Retina (tissue), 1 donor: ENCODE measurements at places on chromosomes 6 and 20.

- no peak for DNase-seq
Measured at GRCh38 chr6:30470968-30471367, 18.3 kb upstream of the HLA-E start.

GRCh38 chr6:3259491-3259958 is 778 bp downstream of the PSMG4 start:
- peak; percentile 75 for DNase-seq

DNA sequence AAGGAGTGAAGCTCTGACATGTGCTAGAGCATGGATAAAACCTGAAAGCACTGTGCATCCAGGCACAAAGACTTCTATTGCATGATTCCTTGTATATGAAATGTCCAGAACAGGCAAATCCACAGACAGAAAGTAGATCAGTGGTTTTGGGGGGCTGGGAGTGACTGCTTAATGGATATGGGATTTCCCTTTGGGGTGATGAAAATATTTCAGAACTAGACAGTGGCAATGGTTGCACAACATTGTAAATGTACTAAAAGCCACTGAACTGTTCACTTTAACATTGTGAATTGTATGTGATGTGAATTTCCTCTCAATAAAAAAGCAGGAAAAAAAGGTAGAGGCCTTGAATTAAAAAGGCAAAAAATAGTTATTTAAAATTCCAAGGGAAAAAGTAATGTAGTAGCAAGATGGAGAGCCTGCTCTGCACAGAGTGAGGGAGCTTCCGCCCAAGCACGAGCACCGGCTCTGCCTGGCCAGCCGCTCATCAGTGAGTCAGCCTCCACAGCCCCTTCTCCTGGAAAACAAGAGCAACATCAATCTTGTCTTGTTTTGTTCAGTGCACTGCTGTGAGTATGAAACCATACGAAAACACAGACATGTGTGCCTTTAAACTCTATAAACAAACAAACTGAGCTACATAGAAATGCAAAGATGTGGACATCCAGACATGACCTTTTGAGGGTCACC is 74.6 kb upstream of the THBS2 start:
- no peak for DNase-seq

DNA sequence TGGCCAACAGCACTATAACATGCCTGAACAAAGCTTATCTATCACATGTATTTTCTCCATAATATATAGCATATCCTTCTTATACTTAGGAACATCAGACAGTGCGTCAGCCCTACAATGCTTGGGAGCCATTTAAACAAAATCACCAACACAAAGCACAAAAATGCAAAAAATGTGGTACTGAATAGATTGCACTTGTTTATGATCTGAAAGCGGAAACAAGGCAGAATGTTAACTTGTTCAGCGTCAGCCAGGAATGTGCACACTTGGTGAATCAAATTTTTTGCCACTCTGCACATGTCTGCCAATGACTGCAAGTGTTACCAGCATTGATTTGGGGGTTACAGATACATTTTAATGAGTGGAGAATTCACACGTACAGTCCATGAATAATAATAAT is 14.8 kb downstream of the SLC35A1 start:
- DNase-seq: no peak

GRCh38 chr6:82616386-82617028 is 252.9 kb downstream of the TPBG start:
- no peak for DNase-seq

- peak; percentile 33 for DNase-seq
Measured at GRCh38 chr20:44809380-44810060, 826 bp downstream of the RIMS4 start.

- DNase-seq: no peak
Measured at GRCh38 chr6:34532230-34532629, 23.9 kb downstream of the SPDEF start.

DNA sequence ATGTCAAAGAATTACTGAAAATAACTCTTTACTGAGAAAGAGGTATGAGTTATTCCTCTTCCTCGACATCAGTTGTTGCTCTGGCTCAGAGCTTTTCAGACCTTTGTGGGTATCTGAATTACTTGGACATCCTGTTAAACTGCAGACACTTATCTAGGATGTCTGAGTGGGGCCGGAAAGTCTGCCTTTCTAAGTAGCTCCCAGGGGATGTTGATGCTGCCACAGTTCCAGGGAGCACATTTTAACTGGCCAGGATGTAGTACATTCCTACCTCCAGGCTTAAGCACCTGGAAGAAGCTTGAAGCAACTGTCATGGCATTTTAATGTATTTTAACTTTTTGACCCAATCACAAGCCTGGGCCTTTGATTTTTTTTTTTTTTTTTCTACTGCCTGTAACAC is 265.8 kb upstream of the PLCB4 start:
- peak; percentile 17 for DNase-seq

DNA sequence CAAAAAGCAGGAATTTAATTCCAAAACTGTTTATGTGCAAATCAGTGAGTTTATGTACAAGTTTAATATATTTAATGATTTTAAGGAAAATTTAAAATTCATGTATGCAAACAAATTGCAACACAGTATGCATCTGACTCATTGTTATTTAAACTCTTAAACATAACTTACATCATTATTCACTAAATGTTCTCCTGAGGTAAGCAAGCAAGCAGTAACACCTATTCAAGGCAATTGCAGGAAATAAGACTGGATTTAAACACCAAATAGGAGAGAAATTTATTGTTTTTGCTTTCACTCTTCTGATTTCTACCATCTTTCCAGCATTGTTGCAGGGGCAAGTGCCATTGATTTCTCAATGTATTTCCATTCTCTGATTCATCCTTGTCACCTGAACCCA is 239.5 kb downstream of the TFAP2A start:
- no peak for DNase-seq

DNA sequence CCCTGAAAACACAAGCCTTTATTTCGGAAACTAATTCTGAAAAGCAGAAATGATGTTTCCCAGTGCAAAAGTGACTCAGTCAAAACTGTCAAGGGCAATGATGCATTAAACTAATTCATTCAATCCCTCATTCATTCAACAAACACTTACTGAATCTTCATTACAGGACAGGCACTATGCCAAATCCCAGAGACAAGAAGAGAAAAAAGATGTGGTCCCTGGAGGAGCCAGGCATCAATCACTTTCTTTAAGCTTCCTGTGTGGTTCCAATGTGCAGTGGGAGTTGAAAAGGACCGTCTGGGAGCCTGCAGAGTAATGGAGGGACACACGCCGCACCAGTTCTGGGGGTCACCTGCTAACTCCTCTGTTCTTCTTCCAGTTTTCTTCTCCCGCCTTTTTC is 113.1 kb downstream of the MBOAT1 start:
- DNase-seq: no peak

DNA sequence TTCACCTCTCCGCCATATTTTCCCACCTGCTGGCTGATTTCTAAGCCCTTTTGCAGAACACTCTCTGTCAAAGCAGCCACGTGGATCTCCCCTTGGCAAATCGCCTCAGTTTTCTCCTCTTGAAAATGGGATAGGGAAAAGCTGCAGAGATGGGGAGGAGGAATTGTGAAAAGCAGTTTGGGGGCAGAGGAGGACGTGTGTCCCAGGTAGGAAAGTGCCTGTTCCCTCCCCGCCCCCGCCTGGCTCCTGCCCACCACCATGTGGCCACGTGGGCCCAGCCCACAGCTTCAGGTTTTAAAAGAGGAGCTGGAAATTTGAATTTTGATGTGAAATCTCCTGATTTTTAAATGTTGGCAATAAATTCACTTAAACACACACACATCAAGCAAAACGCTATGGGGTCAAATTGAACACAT is 3.6 kb upstream of the CEBPB start:
- no peak for DNase-seq

DNA sequence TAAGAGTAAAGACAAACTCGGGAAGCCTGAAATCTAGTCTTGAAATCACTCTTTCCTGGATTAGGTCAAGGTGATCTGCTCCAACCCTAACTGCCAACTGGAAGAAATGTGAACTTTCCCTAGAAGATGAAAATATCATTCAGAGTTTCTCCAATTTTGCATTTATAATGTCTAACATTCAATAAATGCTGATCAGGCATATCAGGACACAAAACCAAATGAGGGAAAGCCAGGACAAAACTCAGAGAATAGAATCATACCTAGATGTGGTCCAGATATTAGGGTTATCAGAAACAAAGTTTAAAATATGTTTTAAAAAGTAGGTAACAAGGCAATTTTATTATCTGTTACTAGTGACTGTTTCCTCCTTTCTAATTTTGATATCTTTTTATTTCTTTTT is 335.5 kb upstream of the MAP3K7 start:
- no peak for DNase-seq

GRCh38 chr6:157381631-157382621 is 936 bp downstream of the ZDHHC14 start:
- DNase-seq: peak; percentile 59

DNA sequence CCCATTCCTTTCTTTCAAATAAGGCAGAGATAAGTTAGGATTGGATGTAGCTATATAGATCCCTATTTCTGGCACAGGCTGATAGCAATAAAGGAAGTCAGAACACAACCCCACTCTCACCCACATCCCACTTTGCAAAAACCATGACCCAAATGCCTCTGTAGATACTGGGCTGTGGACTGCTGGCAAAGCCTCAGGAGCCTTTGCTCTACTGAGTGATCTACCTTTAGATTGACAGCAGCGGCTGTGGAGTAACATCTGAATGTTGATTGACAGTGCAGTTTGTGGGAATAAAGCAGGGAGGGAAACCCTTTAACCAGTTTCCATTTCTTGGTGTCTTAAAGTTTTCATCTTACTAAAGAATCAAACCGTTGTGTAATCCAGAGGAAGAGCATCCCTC is 6.7 kb upstream of the TMEM30A start:
- DNase-seq: no peak

DNA sequence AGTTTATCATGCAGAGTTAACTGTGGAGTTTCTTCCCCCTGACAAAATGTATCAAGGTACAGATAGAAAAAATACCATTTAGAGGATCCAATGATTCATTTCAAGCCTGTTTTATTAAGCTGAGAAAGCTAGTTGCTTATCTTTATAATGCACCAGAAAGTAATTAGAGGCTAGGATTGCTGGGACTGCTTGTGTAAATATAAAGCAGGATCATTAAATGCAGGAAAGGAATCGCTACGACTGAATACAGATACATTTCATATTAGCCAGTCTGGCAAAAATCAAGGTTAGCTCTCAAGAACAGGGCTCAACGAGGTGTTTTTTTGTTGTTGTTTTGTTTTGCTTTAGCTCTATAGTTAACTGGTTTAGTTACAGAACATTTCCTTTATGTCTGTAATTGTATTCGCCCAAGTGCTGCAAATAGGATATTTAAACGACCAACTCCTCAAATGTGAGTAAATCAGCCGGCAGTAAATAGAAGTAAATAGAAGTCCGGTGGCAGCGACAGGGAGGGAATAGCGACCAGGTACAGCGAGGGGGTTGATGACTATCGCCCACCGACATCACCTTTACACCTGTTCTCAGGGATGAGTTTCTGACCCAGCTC is 748 bp downstream of the UBE2J1 start:
- no peak for DNase-seq

DNA sequence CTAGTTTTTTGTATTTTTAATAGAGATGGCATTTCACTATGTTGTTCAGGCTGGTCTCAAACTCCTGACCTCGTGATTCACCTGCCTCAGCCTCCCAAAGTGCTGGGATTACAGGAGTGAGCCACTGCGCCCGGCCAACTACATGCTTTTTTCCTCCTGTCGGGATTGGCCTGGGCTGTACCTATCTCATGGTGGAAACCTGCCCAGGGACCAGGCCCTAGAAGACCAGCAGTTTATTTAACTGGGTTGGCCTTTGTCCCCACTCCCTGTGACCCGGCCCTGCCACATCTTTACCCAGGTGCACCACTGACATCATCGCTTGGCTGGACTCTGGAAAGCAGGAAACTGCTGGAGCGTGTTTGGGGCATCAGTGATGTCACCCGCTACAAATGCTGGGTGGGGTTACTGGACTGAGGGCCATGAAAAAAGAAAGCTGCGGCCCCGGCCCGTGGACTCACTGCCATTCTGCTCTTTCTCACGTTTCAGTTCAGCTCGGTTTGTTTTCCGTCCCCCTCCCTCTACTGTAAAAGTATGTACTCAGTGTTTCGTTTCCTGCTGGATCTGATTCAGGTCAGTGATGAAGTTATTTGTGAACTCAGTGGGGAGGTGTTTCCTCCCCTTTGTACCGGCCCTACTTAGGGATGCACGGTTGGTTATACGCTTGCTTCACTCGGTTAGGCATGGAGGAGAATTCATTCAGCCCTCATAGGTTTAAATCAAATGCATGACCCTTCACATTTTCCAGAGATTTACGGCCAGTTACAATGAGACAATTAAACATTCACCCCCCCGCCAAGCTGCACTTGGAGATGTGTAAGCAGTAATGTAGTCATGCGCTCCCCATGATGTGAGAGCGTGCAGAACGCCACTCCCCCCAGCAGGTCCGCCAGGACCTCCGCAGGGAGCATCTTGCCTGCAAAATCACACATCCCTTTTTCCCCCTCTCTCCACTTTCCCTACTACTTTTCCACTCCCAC is 179.3 kb downstream of the MTHFD1L start:
- DNase-seq: peak; percentile 67

DNA sequence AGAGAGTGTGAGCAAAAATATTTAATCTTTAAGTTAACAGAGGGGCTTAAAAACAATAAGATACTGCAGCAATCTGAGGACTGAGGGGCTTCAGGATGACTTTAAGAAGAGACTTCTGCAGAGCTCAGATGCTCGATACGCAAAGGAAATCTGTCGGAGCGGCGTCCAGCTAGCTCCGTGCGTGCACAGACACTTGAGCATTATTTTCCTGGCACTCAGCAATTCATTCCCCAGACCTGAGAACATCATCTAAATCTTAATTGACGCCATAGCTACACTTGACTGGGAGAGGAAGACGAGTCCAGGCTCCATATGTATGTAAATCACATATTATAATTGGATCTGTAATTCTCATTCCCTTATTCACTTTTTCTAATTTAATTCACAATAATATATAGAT is 228.2 kb downstream of the SOD2 start:
- no peak for DNase-seq

- no peak for DNase-seq
Measured at GRCh38 chr6:147223736-147224135, 19.5 kb downstream of the STXBP5 start.

DNA sequence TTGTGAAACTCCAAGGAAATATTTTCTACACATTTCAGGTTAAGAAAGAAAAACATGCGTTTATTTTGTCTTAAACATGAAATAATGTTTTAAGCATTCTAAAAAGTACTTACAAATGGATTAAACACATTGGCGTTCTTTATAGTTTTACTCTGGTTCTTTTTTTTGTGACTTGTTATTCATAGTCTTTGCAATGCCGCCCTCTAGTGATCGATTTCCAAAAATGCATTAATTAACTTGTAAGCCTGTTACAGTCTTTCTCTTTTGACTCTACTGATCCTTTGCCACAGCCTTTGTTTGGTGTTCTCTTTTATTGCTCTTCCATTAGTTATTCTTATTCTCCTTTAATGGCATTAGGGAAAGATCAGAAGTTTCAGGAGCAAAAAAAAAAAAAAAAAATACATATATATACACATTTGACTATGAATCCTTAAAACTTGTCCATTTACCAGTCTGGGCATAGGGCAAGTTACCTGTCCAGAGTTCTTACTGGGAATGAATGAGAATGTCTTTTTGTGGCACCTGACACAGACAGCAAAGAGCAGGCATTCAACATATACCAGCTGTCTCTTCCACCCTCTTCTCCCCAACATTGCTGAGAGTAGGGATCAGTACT is 59.9 kb downstream of the MACROD2 start:
- peak; percentile 39 for DNase-seq
